Body of pancreas (tissue), 4 donors: ENCODE measurements at places on chromosomes 12 and 14.

GRCh38 chr12:2974560-2974971 lies 15.4 kb downstream of the TEAD4 start:
- DNase-seq = no peak

- DNase-seq = no peak
These were observed 19.5 kb downstream of the PTGDR start for GRCh38 chr14:52286661-52287649.

GRCh38 chr12:108711489-108712164 lies 19.7 kb downstream of the CORO1C start:
- DNase-seq = no peak

DNA sequence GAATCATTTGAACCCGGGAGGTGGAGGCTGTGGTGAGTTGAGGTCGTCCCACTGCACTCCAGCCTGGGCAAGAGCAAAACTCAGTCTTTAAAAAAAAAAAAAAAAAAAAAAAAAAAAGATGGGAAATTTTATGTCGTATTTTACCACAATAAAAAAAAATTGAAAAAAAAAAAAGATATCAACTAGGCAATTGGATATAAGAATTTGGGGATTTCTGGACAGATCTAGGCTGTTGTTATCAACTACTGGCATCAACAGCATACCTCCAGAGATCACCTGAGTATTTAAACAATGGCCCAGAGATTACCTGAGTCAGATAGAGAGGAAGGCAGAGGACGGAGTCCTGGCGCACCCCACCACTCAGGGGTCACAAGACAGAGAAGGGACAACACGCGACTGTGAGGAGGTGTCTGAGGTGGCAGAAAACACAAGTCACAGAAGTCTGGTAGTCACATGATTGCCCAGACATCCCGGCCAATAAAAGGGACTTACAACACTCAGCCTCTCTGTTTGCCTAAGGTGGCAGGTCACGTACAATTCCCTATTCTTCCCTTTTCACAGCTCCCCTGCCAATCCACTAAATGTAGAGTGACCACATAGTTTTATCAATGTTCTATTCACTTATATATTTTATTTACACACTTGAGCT lies 1.8 kb downstream of the SPRING1 start:
- DNase-seq = peak; percentile 58

GRCh38 chr12:10612984-10613348 lies 443 bp downstream of the MAGOHB start:
- no peak for DNase-seq

GRCh38 chr12:88242571-88242925 lies 100.4 kb downstream of the TMTC3 start:
- no peak for DNase-seq

- DNase-seq = no peak
These were observed 9.2 kb downstream of the GLIPR1 start for GRCh38 chr12:75489613-75490210.

- DNase-seq = peak; percentile 44
These were observed at the start of gene PAPLN for GRCh38 chr14:73237219-73237785. Gene PAPLN, plus strand, starts transcription at chr14:73237506. Its CDS starts 2,273 bp downstream, at chr14:73239779.

- DNase-seq = no peak
These were observed 73.1 kb upstream of the ACTN1 start for GRCh38 chr14:69052181-69052601.

- no peak for DNase-seq
These were observed 443 bp downstream of the DNAL1 start for GRCh38 chr14:73645248-73645610.

DNA sequence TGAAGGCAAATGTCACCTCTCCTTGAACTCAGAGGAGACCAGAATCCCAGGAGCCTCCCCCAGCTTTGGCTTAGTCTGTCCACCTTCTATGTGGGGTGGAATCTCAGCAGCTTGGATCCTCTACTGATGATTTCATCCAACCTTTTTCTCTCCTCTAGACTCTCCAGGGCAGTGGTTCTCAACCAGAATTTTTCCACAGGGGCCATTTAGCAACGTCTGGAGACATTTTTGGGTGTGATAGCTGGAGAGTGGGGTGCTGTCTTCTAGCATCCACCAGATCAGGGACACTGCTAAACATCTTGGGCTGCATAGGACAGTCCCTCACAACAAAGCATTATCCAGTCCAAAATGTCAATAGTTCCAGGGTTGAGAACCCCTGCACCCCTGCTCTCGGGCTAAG lies 4.4 kb upstream of the DDX23 start:
- no peak for DNase-seq

DNA sequence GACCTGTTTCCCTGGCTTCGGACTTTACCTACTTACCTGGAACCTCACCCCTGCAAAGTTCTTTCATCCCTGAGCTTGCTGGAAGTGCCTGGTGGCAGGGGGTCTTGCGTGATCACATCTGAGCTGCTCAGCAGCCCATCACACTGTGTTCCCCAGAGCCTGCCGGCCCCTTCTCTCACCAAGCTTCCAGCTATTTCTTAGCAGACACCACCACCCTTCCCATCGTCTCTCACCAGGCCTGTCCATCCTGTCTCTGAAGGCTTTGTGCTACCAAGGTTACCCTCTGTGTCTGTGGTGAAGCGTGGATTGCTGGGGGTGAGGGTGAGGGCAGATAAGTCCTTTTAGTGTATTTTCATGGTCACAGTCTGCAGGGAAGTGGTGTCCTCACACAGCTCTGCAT lies 78.8 kb upstream of the NRXN3 start:
- DNase-seq = no peak

DNA sequence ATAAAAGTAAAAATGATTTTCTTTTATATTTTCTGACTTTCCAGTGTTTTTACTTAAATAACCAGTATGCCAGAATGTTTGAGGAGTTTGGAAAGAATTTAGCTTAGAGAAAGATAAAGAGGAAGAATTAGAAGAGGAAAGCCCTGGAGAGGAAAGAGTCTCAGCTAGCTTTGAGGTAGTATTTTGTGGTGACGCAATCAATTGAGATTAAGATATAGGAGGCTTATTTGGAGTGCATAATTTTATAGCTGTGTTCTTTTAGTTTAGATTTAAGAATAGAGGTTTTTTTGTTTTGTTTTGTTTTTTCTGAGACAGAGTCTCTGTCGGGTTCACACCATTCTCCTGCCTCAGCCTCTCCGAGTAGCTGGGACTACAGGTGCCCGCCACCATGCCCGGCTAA lies 18.1 kb downstream of the CLEC2B start:
- DNase-seq = no peak

GRCh38 chr12:12171991-12172511 lies 94.8 kb downstream of the LRP6 start:
- no peak for DNase-seq

GRCh38 chr12:53560351-53560750 lies 53.1 kb upstream of the NPFF start:
- DNase-seq = no peak

DNA sequence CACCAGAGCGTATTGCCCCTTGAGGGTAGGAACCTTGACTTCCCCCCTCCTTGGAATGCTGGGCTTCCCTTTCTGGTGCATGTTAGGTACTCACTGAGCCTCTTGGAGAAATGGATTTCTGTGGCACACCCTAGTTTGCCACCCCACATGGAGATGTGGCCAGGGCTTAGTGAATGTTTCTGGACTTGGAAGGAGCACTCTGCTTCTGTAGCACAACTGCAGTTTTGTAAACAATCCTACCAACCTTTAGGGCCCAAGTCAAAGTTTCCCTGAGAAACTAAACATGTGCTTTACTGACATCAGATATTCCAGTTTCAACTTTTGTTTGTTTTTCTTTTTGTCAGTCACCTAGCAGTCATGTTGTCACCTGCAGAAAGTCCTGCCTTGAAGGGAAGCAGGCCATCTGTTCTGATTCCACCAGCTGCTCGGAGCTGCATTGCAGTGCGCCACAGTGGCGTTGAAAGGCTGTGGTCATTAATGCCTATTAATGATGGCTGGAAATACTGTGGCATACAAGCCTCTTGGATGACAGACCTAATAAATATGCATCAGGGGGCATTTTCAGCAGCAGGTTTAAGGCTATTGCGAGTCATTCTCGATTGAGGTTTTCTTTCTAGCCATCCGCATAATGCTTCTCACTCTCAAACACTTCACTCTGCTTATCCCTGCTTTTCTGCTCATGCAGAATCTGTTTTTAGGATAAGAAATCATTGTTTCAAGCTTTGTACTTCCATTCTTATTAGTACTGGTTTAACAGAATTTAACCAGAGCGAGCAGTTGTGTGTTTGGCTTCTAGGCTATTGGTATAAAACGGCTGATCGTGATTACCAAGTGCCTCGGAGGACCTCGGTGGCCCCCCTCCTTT lies 7.8 kb downstream of the PELI2 start:
- DNase-seq = peak; percentile 87

DNA sequence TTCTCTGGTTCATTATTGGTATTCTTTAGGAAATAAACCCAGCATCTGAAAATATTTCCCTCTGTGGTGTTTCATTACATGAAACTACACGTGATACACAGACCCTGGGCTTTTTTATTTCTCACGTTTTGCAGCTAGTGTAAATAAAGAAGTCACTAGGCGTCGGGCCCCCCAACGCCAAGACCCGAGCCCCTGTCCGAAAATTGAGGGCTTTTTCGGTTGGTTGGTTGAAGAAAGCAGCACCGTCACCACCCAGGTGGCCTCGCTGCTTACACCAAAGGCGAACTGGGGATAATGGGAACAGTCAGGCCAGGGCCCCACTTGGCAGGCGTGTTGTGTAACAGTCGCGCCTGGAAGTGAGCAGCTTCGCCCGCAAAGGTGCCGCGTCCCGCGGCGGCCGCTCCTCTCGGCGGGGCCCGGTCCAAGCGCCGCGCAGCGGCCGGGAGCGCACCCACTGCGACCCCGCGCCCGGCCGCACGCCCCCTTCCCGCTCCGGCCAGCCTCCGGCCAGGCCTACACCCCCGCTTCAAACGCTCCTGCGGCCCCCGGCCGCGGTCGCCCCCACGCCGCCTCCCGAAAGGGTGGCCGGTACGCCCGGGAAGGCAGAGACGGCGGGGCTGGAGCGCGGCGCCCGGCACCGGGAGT lies 1.2 kb downstream of the DUSP16 start:
- DNase-seq = peak; percentile 78

- no peak for DNase-seq
These were observed 13.6 kb downstream of the PAPLN start for GRCh38 chr14:73250781-73251500.

- peak; percentile 23 for DNase-seq
These were observed at the start of gene SELPLG for GRCh38 chr12:108633534-108634248. Gene SELPLG, minus strand, starts transcription at chr12:108633894. Its CDS starts 9,587 bp downstream, at chr12:108624307.

- no peak for DNase-seq
These were observed 31.4 kb upstream of the RAP1B start for GRCh38 chr12:68579254-68579653.

DNA sequence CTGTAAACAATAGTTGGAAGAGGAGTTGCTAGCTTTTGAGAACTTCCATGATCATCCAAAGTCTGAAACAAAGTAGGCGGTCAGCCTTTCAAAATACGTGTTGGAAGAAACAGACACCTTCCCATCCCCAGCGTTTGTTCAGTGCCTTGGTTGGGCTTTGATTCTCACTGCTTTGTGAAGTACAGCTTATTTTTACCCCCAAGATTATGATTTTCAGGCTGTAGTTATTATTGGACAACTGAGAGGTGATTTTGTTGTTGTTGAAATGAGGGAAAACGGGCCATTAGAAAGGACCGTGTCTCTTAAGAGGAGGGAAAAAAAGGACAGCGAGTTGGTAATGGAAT lies 921 bp upstream of the CEP83 start:
- DNase-seq = no peak

DNA sequence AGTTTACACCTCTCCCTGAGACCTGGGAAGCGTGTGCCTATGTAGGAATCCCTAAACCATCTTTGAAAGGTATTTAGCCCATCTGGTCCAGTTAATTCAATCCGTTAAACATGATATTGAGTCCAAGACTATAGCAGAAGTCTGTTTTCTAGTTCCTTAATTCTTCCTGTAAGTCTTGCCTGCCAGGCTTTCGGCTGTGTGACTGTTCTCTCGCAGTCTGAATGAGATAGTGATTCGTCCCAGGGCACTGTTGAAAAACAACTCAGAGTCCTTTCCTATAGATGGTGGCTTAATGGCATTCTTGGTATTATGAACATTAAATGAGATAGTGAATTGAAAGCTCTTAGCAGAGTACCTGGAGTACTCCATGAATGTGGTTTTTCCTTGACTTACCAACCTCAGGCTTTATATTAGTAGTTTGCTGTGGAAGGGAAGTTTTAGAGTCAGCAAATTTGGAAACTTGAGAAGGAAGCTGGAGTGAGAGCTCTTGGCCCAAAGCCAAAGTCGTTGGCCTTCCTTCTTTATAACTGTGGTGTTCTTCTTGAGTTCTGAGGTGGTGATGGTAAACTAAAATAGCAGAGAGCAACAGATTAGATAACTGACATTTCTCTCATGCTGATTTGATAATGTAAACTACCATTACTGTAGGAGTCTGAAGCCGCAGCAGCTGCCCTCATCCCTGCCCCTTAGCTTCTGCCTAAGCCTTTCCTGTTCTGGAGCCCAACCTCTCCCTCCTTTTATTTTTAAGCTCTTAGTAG lies 76.5 kb downstream of the TGFB3 start:
- DNase-seq = peak; percentile 27

- no peak for DNase-seq
These were observed 18.1 kb downstream of the SUSD6 start for GRCh38 chr14:69629225-69630127.

DNA sequence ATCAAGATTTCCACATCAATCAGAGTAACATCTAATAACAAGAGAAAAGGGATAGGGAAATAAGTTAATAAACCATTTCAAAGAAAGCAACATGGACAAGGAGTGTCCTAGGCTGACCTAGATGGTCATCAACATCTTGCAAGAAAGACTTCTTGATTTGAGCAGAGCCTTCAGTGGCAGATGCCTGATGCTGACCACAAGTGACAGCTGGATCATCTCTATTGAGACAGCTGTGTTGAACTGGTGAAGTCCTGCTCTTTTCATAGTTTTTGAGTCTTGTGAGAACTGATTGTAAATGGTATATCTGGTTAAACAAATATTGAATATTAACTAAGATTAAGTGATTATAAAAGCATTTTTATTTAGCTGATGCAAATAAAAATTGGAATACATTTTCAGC lies 1083.6 kb upstream of the LRFN5 start:
- DNase-seq = no peak
